ENCODE measurements at places on chromosomes 3 and 15.

- no peak for DNase-seq
These were observed 130.8 kb downstream of the VPS8 start for GRCh38 chr3:184942735-184943134.

GRCh38 chr3:134709561-134710312 lies 58.9 kb upstream of the KY start:
- peak; percentile 57 for DNase-seq

- no peak for DNase-seq
These were observed 691.2 kb downstream of the TBL1XR1 start for GRCh38 chr3:176505878-176506621.

DNA sequence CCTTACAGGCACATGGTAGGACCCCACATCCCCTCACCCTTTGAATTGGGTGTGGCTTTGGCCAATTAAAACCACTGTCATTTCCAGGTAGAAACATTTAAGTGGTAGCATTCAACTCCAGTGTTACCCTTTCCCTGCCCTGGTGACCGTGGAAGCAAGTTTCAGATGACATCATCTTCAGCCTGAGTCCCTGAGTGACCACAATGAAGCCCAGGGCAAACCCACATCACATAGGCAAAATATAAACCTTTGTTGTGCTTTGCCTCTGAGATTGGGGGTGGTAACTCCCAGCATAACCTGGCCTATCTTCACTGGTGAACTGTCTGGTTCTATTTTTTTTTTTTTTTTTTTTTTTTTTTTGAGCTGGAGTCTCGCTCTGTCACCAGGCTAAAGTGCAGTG lies 404.0 kb upstream of the WNT5A start:
- DNase-seq: no peak

GRCh38 chr15:23897531-23897930 lies 210.4 kb upstream of the NDN start:
- DNase-seq: no peak

DNA sequence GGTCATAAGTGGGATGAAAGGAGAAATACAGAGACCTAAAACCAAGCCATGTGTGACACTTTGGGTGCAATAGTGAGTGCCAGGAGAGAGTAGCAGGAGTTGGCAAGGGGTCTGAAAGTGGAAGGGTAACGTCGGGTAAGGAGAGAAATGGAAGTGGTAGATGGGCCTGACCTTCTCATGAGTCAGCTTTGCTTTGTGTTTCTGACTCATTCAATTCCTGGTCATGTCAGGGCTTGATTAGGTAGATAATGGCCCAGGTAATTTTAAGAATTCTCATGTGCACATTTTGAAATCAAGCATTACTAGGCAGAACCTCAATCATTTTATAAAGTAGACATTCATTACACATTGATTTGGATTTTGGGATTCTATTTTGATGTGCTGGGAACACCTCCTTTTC lies 262.5 kb downstream of the SOX2 start:
- no peak for DNase-seq

GRCh38 chr3:34008191-34008590 lies 209.8 kb downstream of the PDCD6IP start:
- DNase-seq: no peak

- no peak for DNase-seq
These were observed 44.2 kb downstream of the SGO1 start for GRCh38 chr3:20141851-20142250.

DNA sequence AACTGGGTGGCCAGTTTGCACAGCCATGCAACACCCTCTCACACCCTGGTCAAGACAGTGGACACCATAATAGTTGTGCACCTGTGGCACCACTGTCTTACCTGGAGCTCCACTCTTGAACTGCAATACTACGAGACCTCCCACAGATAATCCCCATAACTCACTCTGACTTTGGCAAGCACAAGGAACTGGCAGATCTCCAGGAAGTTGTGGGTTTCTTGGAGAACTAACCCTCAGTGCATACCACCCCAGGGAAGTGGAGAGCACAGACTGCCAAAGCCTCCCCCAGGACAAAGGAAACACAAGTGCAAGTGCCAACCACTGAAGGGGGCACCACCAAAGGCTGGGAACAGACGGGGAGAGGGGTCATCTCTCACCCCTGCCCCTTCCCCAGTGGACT lies 318.6 kb downstream of the SUCLG2 start:
- no peak for DNase-seq

DNA sequence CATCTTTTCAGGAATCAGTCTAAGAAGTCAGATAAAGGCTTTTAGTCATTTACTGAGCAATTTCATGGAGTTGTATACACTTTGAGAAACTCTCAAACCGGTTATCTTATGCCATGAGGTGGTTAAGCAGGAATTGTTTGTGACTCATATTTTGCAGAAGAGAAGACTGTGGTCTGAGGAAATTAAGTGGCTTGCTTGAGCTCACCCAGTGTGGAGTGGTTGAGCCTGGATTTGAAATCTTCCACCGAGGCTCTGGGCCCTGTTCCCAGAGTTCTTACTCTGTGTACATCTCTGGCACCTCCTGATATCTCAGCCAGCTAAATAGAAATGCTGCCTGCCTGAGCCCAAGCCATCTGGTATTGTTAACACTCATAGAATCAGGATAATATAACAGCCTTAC lies 37.8 kb upstream of the BCL6 start:
- no peak for DNase-seq

- DNase-seq: no peak
These were observed 51.5 kb upstream of the GSK3B start for GRCh38 chr3:120145542-120146285.

DNA sequence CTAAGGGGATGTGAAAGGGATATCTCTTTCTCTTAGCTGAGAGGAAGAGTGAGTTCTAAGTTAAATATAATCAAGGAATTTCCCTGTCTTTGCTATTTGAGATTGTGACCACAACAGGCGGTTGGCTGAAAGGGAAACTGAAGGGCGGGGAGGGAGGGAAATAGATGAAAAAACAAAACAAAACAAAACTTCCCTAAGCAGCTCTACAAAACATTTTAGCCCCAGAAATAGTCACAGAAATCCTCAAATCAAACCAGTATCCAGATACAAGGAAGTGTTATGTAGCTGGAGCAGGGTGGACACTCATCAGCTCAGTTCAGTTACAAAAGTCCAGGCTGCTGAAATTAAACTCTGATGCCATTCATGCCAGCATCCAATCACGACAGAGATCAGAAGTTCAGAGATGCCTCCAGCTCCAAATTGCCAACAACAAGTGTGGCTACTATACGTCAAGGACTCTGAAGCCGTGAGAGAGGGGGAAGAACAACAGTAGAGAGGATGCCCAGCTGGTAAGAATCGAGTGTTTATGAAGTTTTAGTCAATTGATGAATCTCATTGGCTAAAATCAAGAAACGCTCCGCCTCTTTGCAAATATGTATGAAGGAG lies 319 bp upstream of the TP63 start:
- DNase-seq: no peak

DNA sequence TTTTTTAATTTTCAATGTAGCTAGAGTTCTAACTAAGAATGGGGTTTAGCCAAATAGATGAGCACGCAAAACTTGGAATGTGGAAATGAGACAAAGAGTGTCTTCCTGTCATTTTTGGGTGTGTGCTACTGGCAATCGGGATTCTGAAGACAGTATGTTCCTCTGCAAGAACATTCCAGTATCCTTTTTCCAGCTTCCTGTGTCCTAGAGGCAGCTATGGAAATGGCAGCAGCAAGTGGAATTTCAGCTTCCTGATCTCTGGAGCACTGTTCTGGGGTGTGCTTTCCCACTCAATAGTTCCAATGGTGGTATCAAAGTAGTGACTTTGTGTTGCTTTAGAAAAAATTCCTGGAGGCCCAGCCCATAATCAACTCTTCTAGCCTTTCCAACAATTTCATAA lies 642.9 kb upstream of the KCNMB2 start:
- no peak for DNase-seq

- no peak for DNase-seq
These were observed 165.2 kb downstream of the RORA start for GRCh38 chr15:61063875-61064320.

DNA sequence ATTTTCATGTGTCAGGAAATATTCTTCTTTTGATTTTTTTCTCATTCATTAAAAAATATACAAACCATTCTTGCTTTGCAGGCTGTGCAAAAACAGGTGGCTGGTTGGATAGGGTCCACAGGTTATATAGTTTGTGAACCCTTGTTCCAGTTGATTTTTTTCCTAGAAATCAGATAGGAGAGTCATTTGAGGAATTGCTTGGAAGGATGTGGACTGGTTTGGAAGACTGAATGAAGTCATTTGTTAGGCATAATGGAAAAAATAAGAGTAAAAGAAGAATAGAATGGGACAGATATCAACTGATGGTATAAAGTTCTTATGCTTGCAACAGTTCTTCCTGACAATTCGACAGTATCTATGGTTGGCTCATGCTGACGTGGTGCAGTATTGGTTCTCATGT lies 189.4 kb downstream of the PTPRG start:
- DNase-seq: no peak

- peak; percentile 80 for DNase-seq
These were observed 15.0 kb downstream of the IL12A start for GRCh38 chr3:160003520-160004128.

DNA sequence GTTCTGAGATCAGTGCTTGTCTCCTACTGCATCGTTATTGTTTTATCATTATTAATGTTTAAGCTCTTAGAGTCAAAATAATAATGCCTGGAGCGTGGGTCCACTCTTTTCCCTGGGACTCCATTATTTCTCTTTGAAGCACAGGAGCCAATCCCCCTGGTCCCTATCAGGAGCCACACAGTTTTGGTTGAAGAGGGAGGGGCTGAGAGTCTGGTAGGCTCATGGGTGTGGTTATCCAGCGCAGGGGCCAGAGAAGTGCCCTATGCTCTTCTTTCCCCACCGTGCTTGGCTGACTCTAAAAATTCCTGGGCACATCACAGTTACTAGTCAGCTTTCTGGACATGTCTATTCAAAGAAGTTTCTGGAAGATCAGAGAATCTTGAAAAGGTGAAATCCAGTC lies 121.5 kb downstream of the DNAJB8 start:
- no peak for DNase-seq

DNA sequence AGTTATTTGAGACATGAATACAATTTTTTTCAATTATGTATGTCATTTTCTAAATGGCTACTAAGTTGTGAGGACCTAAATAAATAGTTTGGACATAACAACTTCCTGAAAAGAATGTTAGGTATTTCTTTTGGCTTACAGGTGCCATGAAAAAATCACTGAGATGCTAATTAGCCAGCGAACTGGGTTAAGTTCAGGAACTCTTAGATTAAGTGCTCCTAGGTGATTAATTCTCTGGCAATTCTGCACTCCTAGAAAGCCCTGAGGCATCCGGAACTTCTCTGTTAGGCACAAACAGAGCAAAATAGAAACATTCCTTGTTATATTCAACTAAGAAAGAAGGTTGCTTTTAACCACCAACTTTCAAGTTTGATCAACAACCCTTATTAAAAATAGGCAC lies 192.3 kb downstream of the STAG1 start:
- no peak for DNase-seq

Measured in NCI-H524 (cell line).